SJCRH30 (cell line): ENCODE measurements at places on chromosomes 13 and 19.
A peak's percentile ranks its signal among the peaks of the same experiment; 100 is the strongest.

GRCh38 chr13:28089065-28089464, 11.3 kb downstream of the FLT3 start:
- no peak overlapping the region for H3K27ac ChIP-seq
- no peaks in the 10 kb centered on the region for H3K36me3 ChIP-seq
- no peak overlapping the region for H3K4me3 ChIP-seq
- no peaks in the 10 kb centered on the region for H3K4me1 ChIP-seq

DNA sequence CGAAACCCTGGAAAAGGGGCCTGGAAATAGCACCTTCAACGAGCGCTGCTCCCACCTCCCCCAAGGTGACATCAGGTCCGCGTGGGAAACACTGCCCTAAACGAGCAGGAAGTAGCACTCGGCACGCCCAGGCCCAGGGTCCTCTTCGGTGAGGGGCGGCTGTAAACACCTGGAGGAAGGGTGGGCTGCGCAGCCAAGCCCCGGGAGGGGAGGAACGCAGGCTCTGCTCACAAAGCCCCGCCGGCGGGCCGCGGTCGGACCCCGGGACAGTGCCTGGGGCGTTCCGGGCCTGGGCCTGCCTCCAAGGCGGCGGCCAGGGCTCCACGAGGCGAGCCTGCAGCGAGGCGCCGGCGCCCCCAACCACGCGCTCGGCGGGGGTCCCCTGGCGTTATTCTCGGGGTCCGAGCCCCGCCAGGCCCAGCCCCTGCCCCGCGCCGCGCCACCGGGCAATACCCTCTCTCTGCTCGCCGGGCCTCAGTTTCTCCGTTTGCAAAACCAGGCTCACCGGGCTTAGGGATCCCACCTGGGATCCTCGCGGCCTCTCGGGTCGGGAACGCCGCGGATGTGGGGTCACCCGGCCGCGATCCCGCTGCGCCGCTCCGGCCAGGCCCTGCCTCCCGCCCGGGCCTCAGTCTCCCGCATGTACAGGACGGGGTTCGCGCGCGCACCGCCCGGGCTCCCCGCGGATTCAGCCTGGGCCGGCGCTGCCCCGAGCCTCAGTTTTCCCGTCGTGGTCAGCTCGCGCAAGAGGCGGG, 630 bp downstream of the RNF126 start:
- peaks cover 2% of the 10 kb centered on the region; the same call in 1 of the 2 replicates for H3K4me1 ChIP-seq
- H3K27me3 ChIP-seq: no peaks in the 10 kb centered on the region
- H3K36me3 ChIP-seq: no peaks in the 10 kb centered on the region; the same call in 1 of the 2 replicates
- H3K4me3 ChIP-seq: peak overlapping the region; percentile 96
- H3K27ac ChIP-seq: peak overlapping the region; percentile 38; the same call in 1 of the 2 replicates

- no peaks in the 10 kb centered on the region for H3K27me3 ChIP-seq
- no peak for DNase-seq
- H3K36me3 ChIP-seq: no peaks in the 10 kb centered on the region
- no peak overlapping the region for H3K27ac ChIP-seq
- no peak overlapping the region for H3K4me3 ChIP-seq
Measured at GRCh38 chr19:36257520-36257876, 42.6 kb downstream of the ZNF146 start.

DNA sequence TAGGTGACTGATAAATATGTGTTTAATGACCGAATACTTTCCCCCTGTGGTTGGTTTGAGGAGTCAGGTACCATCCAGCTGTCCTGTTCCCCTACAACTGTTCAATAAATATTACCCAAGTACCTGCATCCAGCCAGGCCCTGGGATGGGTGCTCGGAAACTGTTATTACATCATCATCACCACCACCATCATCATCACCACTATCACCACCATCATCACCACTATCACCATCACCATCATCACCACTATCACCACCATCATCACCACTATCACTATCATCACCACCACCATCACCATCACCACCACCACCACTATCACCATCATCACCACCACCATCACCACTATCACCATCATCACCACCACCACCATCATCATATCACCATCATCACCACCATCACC, 4.1 kb downstream of the NTN5 start:
- no peak overlapping the region for H3K4me3 ChIP-seq
- DNase-seq: no peak
- peaks cover 25% of the 10 kb centered on the region for H3K36me3 ChIP-seq
- no peaks in the 10 kb centered on the region for H3K27me3 ChIP-seq

- peaks cover 11% of the 10 kb centered on the region for H3K36me3 ChIP-seq
- no peak overlapping the region for H3K27ac ChIP-seq
- no peaks in the 10 kb centered on the region for H3K4me1 ChIP-seq
- H3K27me3 ChIP-seq: no peaks in the 10 kb centered on the region
Measured at GRCh38 chr19:49589502-49589905, 1.5 kb upstream of the PRR12 start.

GRCh38 chr13:48662226-48662625, 8.5 kb downstream of the CYSLTR2 start:
- H3K27ac ChIP-seq: no peak overlapping the region
- no peak for DNase-seq
- H3K4me1 ChIP-seq: no peaks in the 10 kb centered on the region
- H3K27me3 ChIP-seq: no peaks in the 10 kb centered on the region
- no peak overlapping the region for H3K4me3 ChIP-seq

GRCh38 chr19:48962029-48962848, 2.9 kb upstream of the FTL start:
- no peak overlapping the region for H3K4me3 ChIP-seq
- peaks cover 18% of the 10 kb centered on the region for H3K4me1 ChIP-seq
- H3K36me3 ChIP-seq: peaks cover 16% of the 10 kb centered on the region
- no peaks in the 10 kb centered on the region for H3K27me3 ChIP-seq
- DNase-seq: no peak
- peak overlapping the region; percentile 1; the same call in 1 of the 2 replicates for H3K27ac ChIP-seq

- H3K4me3 ChIP-seq: no peak overlapping the region
- DNase-seq: no peak
- H3K36me3 ChIP-seq: no peaks in the 10 kb centered on the region
Measured at GRCh38 chr19:6721773-6722172, 1.3 kb upstream of the C3 start.

DNA sequence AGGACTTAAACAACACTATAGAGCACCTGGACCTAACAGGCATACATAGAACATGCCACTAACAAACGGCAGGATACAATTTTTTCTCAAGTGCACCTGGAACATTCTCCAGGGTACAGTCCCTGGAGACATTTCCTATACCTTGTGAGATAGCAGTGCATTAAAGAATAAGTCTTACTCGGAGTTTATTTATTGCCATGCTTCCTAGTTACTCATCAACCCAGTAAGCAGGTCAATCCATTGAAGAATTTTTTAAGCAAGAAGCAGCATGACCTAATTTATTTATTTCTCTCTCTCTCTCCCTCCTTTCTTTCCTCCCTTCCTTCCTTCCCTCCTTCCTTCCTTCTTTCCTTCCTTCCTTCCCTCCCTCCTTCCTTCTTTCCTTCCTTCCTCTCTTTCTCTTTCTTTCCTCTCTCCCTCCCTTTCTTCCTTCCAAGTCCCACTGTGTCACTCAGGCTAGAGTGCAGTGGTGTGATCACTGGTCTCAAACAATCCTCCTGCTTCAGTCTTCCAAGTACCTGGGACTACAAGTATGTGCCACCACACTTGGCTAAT, 6.6 kb upstream of the TFDP1 start:
- no peak for DNase-seq
- no peaks in the 10 kb centered on the region for H3K27me3 ChIP-seq
- no peaks in the 10 kb centered on the region for H3K36me3 ChIP-seq
- no peak overlapping the region for H3K4me3 ChIP-seq
- H3K4me1 ChIP-seq: no peaks in the 10 kb centered on the region

DNA sequence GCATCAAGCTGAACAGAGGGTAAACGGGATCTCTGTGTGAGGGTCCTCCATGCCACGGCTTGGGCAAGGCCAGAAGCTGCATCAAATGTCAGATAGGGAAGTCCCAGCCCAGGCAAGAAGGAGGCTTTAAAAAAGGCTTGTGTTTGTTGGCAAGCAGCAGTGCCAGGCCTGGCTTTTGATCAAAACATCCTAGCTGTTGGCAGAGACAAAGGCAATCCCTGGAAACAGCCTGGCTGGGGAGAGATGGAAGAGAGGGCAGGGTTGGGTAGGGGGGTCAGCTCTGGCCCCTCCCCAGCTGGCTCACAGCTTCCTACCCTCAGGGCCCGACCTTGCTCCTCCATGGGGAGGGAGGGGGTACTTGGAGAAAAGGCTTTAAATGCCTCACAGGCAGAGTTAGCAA, 61.8 kb upstream of the KCTD15 start:
- H3K36me3 ChIP-seq: no peaks in the 10 kb centered on the region; the same call in 1 of the 2 replicates
- H3K4me1 ChIP-seq: peaks cover 31% of the 10 kb centered on the region
- H3K27ac ChIP-seq: no peak overlapping the region
- H3K4me3 ChIP-seq: no peak overlapping the region
- DNase-seq: no peak
- no peaks in the 10 kb centered on the region for H3K27me3 ChIP-seq

DNA sequence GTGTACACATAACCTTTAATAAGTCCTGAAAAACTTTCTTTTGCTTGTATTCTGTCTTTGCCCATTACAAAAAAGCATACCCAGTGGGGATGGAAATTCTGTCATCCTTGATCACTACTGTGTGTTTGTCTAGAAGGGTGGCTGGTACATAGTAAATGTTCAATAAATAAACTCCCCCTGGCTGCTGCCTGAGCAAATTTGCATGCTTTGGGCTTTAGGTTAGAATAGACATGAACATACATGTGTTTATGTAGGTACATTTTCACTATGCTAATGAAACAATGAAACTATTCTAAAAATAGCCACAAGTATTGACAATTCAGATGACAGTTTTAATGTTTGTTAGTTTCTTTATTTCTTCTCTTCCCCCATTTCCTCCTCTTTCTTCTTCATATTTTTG, 36.1 kb downstream of the TNFSF13B start:
- H3K4me1 ChIP-seq: no peaks in the 10 kb centered on the region
- DNase-seq: no peak
- H3K27me3 ChIP-seq: no peaks in the 10 kb centered on the region

DNA sequence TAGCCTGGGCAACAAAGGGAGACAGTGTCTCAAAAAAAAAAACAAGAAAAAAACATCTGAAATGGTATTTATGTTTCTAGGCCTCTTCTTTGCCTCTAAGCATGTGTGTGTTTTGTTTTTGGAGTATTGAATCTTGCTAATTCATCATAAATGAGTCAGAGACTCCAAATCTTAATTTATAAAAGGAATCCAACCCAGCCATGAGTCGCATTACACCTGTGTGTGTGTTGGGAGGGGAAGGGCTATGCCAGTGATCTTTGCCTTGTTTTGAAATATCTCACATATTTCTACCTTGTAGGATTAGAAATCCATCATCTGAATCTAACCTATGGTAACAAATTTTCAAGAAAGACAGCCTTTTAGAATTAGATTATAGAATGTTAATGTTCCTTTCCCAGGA, 4.0 kb downstream of the ZNF331 start:
- H3K4me1 ChIP-seq: peaks cover 16% of the 10 kb centered on the region
- no peaks in the 10 kb centered on the region for H3K27me3 ChIP-seq
- no peak overlapping the region for H3K4me3 ChIP-seq

DNA sequence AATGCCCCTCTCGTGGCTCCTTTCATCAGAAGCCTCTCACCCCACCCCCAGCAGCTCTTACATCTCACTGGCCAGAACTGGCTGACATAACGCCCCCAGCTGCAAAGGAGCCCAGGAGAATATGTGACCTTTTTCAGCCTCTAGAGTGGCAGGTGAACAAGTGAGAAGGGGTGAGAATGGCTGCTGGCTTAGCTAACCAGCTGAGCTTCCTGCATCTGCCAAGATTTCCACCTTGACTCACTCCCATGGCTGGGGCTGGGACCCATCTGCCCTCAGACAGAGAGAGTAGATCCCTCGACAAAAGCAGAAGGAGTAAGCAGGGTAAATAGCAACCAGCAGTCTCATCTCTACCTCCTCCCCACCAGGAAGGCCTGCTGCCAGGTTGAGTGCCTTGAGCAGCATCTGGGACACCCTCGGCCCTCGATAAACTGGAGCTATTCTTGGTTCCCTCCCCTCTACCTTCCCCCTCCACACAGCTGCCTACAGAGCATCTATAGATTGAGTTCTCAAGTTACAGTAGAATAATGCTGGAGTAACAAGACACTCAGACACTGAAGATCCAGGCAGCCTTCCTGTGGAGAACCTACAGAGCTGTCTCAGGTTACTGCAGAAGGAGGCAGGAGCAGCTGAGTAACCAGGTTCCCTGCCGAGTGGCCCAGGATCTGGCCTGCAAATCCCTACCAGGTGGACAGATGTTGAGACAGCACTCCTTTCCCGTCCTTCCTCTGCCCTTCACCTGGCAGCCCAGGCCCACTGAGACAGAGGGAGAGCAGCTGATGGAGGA, 15.5 kb downstream of the KASH5 start:
- no peaks in the 10 kb centered on the region for H3K36me3 ChIP-seq
- H3K27me3 ChIP-seq: peaks cover 6% of the 10 kb centered on the region; the same call in 1 of the 2 replicates
- no peak overlapping the region for H3K4me3 ChIP-seq
- DNase-seq: peak; percentile 66
- H3K27ac ChIP-seq: no peak overlapping the region
- peaks cover 18% of the 10 kb centered on the region for H3K4me1 ChIP-seq

DNA sequence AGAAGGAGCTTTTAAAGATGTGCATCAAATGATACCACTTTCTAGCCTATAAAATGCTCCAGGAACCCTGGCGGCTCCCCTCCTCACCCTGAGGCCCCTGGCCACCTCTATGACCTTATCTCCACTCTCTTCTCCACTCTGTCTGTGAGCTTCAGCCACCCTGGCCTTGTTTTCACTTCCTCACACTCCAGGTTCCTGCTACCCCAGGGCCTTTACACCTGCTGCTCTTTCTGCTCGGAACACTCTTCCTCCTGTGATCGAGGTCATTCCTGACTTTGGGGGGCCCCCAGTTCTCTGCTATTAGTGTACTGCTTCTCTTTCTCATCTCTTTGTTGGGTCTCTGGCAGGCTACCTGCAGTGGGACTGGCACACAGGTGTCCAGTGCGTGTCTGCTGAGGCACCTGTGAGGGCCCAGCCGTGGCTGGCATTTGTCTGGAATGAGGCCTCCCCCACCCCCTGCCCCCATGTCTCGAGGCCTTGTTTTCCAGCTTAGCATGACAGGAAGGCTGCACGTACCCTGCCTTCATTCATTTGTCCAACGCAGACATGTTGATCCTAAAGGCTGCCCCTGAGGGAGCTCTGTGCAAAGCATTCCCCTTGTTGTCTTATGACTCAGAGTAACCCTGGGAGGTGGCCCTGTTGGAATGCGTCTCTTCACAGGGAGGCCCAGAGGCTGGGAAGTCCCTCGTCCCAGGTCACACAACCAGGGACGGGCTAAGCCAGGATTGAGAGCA, 2.3 kb downstream of the DDA1 start:
- no peak for DNase-seq
- H3K36me3 ChIP-seq: peaks cover 24% of the 10 kb centered on the region
- H3K4me3 ChIP-seq: no peak overlapping the region
- no peaks in the 10 kb centered on the region for H3K27me3 ChIP-seq

GRCh38 chr13:28628241-28628640, 30.7 kb upstream of the POMP start:
- no peaks in the 10 kb centered on the region; the same call in 1 of the 2 replicates for H3K27me3 ChIP-seq
- no peaks in the 10 kb centered on the region for H3K4me1 ChIP-seq
- no peak overlapping the region for H3K27ac ChIP-seq
- no peaks in the 10 kb centered on the region for H3K36me3 ChIP-seq
- H3K4me3 ChIP-seq: no peak overlapping the region

GRCh38 chr13:52034616-52035226, 10.2 kb downstream of the UTP14C start:
- no peaks in the 10 kb centered on the region; the same call in 1 of the 2 replicates for H3K36me3 ChIP-seq
- no peaks in the 10 kb centered on the region for H3K27me3 ChIP-seq
- no peaks in the 10 kb centered on the region for H3K4me1 ChIP-seq
